ENCODE measurements at places on chromosomes 4 and X.

- peak; percentile 81 for DNase-seq
Observed at GRCh38 chr4:88007304-88008121, at the start of gene PKD2. Gene PKD2 (plus strand): TSS chr4:88007635. CDS start chr4:88007734, 99 bp downstream.

- peak; percentile 43 for DNase-seq
Observed at GRCh38 chrX:77431227-77431626, 16.0 kb upstream of the FGF16 start.

GRCh38 chr4:100895556-100896197 lies 377.9 kb upstream of the EMCN start:
- DNase-seq, result no peak

- DNase-seq, result no peak
Observed at GRCh38 chr4:77037736-77038135, 38.1 kb downstream of the CCNI start.

DNA sequence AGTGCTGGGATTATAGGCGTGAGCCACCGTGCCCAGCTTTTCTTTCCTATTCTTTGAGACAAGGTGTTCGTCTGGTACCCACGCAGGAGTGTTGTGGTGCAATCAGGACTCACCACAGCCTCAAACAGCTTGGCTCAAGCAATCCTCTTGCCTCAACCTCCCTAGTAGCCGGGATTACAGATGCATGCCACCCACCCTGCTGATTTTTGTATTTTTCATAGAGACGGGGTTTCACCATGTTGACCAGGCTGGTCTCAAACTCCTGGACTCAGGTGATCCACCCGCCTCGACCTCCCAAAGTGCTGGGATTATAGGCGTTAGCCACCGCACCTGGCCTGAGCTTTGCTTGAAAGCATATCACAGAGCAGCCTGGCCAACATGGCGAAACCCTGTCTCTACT lies 1.5 kb upstream of the CRLF2 start:
- no peak for DNase-seq

- peak; percentile 11 for DNase-seq
Observed at GRCh38 chr4:182918791-182919302, 1.7 kb upstream of the DCTD start.

- DNase-seq, result no peak
Observed at GRCh38 chrX:144566592-144566991, 680.7 kb upstream of the SPANXN1 start.

- DNase-seq, result no peak
Observed at GRCh38 chrX:118593407-118593806, 97.8 kb downstream of the DOCK11 start.

- no peak for DNase-seq
Observed at GRCh38 chr4:177569434-177569833, 127.2 kb upstream of the AGA start.

DNA sequence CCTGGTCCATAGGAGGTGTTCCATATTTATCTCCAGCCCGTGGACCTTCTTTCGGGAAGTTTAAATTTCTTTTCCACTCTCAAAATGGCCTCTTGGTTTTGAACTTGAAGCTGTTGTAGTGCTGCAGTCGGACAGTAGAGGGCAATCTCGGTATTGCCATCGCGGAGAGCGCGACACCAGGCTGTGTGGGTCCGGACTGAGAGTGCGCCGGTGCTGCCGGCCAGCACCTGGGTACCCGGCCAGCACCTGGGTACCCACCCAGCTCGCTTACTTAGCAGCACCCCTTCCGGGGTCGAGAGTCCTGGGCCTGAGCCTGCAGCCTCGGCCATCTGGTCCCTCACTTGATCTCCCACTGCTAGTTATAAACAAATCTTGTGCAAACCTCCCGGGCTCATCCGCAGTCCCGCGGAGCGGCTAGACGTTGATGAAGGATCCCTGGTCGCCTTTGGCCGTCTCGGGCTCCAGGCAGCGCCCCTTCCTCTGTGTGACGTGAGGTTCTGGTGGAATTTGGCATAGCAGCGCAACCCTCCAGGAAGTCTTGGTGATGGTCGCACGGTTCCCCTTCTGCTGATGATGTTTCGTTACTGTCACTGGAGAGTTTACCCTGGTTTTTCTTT lies 18.0 kb downstream of the FAM9A start:
- DNase-seq, result peak; percentile 38

- DNase-seq, result no peak
Observed at GRCh38 chr4:110354460-110354859, 121.5 kb upstream of the ENPEP start.

DNA sequence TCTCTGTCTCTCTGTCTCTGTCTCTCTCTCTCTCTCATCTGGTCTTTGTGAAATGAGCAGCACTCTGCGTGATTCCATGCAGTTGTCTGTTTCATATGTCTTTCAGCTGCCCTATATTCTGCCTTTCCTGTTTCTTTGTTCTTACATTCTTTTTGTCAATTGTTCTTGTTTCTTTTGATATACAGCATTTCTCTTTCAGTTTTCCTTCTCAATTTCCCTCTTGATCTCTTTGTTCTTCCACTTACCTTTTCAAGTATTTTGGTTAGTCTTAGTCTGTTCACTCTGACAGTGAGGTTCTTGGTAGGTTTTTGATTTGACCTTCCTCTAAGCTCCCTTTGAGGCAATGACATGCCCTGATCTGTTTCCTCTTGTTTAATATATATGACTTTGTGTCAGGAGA lies 20.4 kb downstream of the ZNF157 start:
- no peak for DNase-seq

DNA sequence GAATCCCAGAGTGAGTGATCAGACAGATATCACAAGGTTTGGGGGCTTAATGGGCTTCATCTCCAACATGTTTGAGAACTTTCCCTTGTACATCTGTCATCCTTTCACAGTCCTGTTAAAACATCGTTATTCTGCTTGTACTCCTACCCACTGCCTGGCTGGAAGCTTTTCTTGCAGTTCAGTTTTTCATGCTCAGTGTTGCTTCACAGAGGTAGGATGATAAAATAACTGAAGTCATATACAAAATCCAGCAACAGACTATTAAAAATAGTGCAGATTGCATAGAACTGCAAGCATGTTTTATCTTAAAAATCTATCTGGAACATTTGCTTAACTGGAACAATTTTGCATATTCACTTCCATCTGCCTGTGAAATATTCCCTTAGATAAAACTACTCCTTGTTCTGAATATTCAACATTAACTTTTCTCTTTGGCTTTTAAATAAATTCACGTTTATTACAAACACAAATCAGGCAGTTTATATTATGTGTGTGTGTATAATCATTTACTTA lies 579.6 kb upstream of the IGFBP7 start:
- DNase-seq, result no peak

GRCh38 chrX:17655211-17656034 lies 81.9 kb upstream of the SCML1 start:
- DNase-seq, result peak; percentile 13

Data from kidney tubule cell (primary cell).